Left ventricle myocardium superior (tissue), 1 donor: ENCODE measurements at places on chromosomes 7 and 10. TPM values are rescaled to one million over a fixed set of nuclear protein-coding genes. Genes with fewer than 3 reads are reported as not detected.
A peak's percentile ranks its signal among the peaks of the same experiment; 100 is the strongest.

- peak; percentile 49 for DNase-seq
Measured at GRCh38 chr7:101390901-101391301, 28.2 kb downstream of the COL26A1 start.

Gene WNT8B
- total RNA-seq = not detected

GRCh38 chr7:100673942-100674410, 436 bp downstream of the GNB2 start:
- peak; percentile 69 for DNase-seq

- peak; percentile 30 for DNase-seq
Measured at GRCh38 chr7:37342688-37343471, 105.8 kb downstream of the ELMO1 start.

Gene OPN4
- 0.25 TPM for total RNA-seq

- no peak for DNase-seq
Measured at GRCh38 chr10:35546824-35547225, 58.3 kb upstream of the GJD4 start.

DNA sequence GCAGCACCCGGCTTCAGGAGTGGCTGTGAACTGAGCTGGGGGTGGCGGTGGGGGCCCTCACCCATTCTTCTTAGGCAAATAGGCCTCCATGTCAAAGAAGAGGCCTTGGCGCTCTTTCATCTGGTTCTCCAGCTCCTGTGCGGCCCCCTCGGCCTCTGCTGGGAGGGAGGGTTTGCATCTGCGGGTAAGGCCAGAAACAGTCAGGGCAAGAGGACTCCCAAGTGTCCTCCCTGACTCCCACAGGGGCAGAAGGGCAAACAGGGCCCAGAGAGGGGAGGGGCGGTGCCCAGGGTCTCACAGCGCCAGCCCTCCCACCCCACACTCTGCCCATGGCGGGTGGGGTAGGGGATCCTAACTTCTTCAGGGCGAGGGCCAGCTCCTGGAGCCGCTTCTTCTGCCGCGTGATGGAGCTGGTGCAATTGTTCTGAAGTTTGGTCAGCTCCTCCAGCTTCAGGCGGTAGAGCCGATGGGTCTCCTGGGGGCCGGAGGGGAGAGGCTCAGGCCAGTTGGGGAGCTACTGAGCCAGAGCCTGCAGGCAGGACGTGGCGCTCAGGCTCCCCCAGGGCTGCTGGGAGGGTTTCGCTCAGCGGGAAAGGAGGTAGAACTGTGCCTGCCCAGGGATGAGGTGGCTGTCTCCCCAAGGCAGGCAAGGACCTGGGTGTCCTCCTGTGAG, 2.2 kb downstream of the TMEM120A start:
- peak; percentile 49 for DNase-seq

GRCh38 chr10:86252079-86252478, 114.5 kb downstream of the GRID1 start:
- no peak for DNase-seq

Gene PILRA
- 3.2 TPM for total RNA-seq

Gene FAM237B
- total RNA-seq = not detected

Gene CPVL
- total RNA-seq = 72.6 TPM

Gene TRIM50
- 0.30 TPM for total RNA-seq

Gene MNX1
- not detected for total RNA-seq

GRCh38 chr7:55160539-55160938, 141.7 kb downstream of the EGFR start:
- DNase-seq = no peak

DNA sequence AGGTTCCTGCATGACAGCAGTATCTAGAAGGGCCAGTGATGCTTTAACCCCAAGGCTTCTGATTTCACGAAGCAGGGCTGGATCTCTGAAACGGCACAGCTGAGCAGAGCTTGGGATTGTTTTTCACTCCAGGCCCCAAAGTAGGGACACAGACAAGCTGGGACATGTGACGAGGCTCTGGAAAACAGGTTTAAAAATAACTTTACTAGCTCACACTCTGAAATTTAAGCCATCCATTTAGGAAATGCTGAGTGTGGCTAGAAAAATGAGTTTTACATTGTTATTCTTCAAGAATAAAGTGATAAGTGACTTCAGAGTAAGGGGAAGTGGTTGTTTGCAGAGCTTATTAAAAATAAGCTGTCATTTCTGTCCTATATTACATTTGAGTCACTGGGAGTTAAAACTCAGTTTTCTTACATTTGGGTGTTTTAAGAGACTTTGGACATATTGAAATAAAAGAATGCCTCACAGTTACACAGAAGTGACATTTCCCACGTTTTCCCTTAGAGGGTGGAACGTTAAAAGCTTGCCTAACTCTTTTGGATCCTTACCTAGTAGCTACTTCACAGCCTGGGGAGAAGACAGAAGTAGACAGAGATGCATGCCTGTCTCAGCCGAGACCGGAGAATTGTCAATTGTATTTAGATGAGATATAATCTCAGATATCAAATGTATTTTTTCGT, 107.8 kb downstream of the GALNT17 start:
- DNase-seq = no peak

Gene KIAA1549
- total RNA-seq = 2.5 TPM
